ENCODE measurements at places on chromosomes 7 and 10. TPM values are rescaled to one million over a fixed set of nuclear protein-coding genes. Genes with fewer than 3 reads are reported as not detected.

- DNase-seq = no peak
Observed at GRCh38 chr7:95531605-95532219, 46.0 kb downstream of the ASB4 start.

GRCh38 chr7:107390916-107391315 lies 78.9 kb upstream of the GPR22 start:
- DNase-seq = peak; percentile 26

DNA sequence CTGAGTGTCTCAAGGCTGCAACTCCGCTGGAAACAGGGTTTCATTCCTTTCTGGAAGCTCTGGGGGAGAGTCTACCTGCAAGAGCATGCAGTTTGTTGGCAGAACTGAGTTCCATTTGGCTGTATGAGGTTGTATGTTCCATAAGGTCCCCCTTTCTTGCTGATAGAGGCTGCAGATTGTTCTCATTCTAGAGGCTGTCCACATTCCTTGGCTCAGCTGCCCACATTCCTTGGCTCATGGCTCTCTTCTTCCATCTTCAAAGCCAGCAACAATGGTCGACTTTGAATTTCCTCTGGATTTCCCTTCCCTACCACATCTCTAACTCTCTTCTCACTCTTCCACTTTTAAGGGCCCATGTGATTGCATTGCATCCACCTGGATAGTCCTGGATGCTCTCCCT lies 147.3 kb upstream of the CDCA7L start:
- DNase-seq = no peak

- DNase-seq = peak; percentile 56
Observed at GRCh38 chr7:20799566-20800366, 13.1 kb upstream of the SP8 start.

- peak; percentile 94 for DNase-seq
Observed at GRCh38 chr10:71270301-71271220, 48.5 kb upstream of the SLC29A3 start.

DNA sequence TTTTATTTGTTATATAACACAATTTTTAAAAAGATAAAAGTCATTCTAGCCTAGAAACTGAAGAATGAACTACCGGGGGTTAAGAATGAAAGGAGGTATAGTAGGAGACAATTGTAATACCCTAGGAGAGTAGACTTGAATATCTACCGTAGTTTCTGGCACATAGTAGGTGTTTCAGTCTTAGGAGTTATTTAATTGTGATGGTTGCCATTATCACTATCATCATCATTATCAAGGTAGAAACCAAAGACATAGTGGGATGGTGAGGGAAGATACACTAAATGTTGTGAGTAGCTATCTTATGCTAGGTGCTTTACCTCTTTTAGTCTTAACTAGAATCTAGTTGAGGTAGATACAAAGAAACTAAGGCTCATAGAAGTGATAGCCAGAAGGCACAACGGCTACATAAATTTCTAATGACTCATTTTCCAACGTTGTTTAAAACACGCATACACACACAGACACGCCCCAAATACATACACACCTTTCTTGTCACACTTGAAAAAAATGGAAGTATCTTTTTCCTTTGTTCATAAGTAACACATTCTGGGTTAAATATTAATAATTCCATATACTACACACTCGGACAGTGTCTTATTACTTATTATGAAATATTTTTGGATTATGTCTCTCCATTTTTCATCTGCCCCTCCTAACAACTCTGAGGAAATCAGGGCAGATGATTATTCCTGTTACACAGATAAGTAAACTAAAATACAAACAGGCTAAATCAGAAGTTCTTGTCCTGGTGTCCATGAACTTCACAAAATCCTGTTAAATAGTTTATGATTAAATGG lies 2.0 kb upstream of the ANLN start:
- no peak for DNase-seq

GRCh38 chr7:136030867-136031318 lies 53.7 kb upstream of the MTPN start:
- no peak for DNase-seq

- DNase-seq = no peak
Observed at GRCh38 chr7:14767716-14768425, 134.7 kb downstream of the DGKB start.

DNA sequence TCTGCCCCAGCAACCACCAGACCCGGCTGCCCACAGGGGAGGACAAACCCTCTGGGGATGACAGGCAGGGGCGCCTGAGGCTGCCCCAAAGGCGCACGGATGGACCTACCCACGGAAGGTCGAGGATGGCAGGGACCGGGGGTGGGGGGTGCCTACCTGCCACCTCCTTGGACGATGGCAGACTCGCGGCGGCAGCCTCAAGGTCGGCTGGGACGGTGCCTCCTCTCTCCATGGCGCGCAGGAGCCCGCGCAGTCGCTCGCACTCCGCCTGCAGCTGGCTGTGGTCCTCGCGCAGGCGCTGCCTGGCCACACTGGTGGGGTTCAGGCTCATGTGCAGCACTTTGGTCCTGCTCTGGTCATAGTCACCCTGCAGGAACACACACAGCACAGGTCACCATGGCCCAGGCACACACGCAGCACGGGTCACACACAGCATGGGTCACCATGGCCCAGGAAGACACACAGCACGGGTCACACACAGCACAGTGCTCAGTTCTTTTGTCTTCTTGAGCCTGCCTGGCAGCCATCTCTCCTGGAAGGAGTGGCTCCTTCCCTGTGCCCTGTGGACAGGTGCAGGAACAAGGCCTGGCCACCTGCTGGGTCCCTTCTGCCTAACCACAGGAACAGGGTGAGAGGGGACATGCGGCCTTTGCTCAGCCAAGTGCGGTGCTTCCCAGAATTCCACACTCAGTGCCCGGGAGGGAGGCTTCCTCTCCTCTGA lies 266.6 kb downstream of the ELFN1 start:
- DNase-seq = no peak

Gene PNLIPRP2
- polyA plus RNA-seq = 0.19 TPM

Gene ANKRD61
- 1.2 TPM for polyA plus RNA-seq

Gene GJD4
- not detected for polyA plus RNA-seq

Gene AKR1D1
- not detected for polyA plus RNA-seq

Gene TYSND1
- 5.4 TPM for polyA plus RNA-seq

Gene OPN4
- polyA plus RNA-seq = not detected

Gene ADCY1
- 2.4 TPM for polyA plus RNA-seq

Gene IDE
- polyA plus RNA-seq = 12.3 TPM

Gene NODAL
- 12.0 TPM for polyA plus RNA-seq

All from GM23338 (cell line).